ENCODE measurements at places on chromosomes 16 and 17. TPM values are rescaled to one million over a fixed set of nuclear protein-coding genes. Genes with fewer than 3 reads are reported as not detected.

Gene ZNF652
- 32.1 TPM for total RNA-seq

Gene EPOP
- 7.5 TPM for total RNA-seq

Gene FOXC2
- total RNA-seq: not detected

Gene TNFRSF13B
- total RNA-seq: not detected

Gene PRM2
- total RNA-seq: not detected

Gene CENPX
- total RNA-seq: 73.0 TPM

Gene ST6GALNAC2
- not detected for total RNA-seq

Gene P3H4
- total RNA-seq: 2.4 TPM

Gene ZMYND15
- not detected for total RNA-seq

Gene ATPAF2
- 32.4 TPM for total RNA-seq

Gene TEX14
- total RNA-seq: 0.50 TPM

Gene DHRS7C
- total RNA-seq: not detected

Gene GAST
- total RNA-seq: not detected

Gene TBC1D3
- not detected for total RNA-seq

Gene HSD17B2
- total RNA-seq: not detected

Gene MAP1LC3B
- total RNA-seq: 50.5 TPM
